ENCODE measurements at places on chromosomes 2 and 18.

- DNase-seq: no peak
These were observed 384.3 kb upstream of the SYT4 start for GRCh38 chr18:43661570-43661969.

DNA sequence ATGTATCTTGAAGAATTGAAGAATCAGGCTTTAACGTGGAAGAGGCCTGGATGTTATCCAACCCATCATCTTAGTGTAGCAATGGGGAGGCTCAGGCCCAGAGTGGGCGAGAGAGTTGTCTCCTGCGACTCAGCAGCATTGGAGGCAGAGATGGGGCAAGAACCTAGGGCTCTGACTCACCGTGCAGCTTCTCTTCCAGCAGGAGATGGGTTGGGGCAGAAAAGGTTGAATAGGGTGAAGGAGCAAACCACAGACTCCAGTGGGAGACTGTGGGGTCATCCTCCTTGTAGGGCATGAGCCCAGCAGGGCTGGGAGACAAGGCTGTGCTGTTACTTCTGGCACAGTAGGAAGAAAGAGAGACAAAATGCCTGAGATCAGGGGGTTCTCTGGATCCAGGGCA is 1.4 kb downstream of the IL36RN start:
- DNase-seq: no peak

GRCh38 chr2:17430326-17430725 is 87.9 kb downstream of the RAD51AP2 start:
- DNase-seq: no peak

GRCh38 chr2:69559442-69560146 is 83.9 kb downstream of the AAK1 start:
- DNase-seq: no peak

DNA sequence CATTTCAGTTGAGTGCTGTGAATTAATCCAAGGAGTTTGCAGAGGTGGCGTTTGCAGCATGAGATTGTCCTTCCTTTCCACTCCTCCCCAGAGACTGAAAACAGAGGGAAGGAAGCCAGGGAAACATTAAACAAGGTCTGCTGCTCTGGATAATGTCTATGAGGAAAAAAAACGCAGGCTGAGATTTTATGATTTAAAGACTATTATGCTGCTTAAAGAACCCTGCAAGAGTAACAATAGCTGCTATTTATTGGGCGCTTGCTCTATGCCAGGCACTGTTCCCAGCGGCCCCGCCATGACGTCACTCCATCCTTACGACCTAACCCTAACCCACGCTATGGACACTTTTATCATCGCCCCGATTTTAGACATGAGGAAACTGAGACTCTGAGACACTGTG is 222.4 kb downstream of the BCL2 start:
- DNase-seq: no peak

DNA sequence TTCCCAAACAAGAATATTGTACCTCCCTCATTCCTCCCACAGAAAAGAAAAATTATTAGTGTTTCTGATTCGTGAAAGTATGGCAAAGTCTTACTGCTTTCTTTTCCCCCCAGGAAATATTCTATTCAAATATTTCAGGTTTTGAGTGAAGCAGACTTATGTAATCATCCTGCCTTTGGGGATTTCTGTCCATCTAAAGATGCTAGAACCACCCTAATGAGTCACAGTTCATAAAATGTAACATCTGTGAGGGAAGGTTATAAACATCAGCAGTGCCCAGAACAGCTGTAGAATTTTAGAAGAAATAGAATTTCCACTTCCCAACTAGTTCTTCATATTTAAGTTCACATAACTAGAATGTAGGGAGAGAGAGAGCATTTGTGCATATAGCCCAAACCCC is 39.0 kb downstream of the EEF1B2 start:
- no peak for DNase-seq

- DNase-seq: no peak
These were observed 161.3 kb upstream of the REG3A start for GRCh38 chr2:79320871-79321270.

- no peak for DNase-seq
These were observed 22.8 kb upstream of the ASB18 start for GRCh38 chr2:236286873-236287545.

- no peak for DNase-seq
These were observed 143.3 kb downstream of the FTCDNL1 start for GRCh38 chr2:199707593-199708185.

GRCh38 chr2:151260573-151261230 is 961 bp downstream of the RBM43 start:
- DNase-seq: no peak

GRCh38 chr2:8500124-8501054 is 181.5 kb upstream of the ID2 start:
- DNase-seq: no peak

DNA sequence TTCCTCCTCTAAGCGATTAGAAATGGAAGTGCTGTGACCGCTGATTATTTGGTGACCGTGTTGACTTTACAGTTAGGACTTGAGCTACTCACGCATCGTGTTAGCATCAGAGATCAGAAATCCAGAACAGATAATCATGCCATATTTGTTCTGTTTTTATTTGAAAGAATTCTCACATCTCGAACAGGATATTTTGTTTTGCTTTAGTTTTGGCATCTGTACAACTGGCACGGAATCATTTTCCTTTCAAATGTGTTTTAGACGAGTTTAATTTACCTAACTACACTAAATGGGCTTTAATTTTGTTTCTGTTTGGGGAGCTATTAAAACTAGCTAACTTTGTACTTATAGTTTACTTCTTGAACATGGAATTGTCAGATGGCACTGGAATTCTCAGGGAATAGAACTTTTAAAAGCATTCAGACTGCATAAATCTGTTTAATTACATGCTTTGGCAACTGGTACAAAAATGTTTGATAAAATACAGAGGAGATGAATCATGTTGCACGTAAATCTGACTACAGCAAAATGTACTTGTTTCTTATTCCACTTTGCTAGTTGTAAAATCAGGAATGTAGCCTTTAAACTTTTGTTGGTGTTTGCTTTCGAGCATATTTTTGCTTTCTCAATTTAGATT is 1.4 kb downstream of the ITPRID2 start:
- DNase-seq: no peak

DNA sequence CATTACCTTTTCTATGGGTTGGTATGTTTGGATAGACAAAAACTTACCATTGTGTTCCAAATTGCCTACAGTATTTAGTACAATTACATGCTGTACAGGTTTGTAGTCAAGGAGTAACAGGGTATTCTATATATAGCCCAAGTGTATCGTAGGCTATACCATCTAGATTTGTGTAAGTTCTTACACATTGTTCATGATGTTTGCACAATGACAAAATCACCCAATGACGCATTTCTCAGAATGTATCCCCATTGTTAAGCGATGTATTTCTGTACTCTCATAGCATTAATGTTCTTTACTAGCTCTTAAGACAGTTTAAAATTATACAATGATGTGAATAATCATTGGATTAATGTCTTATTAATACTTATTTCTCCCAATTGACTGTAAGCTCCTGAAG is 16.7 kb downstream of the TACR1 start:
- no peak for DNase-seq

- DNase-seq: peak; percentile 18
These were observed 235.7 kb downstream of the CDCA7 start for GRCh38 chr2:173590276-173590861.

- no peak for DNase-seq
These were observed 20.3 kb downstream of the SLC8A1 start for GRCh38 chr2:40431600-40431955.

DNA sequence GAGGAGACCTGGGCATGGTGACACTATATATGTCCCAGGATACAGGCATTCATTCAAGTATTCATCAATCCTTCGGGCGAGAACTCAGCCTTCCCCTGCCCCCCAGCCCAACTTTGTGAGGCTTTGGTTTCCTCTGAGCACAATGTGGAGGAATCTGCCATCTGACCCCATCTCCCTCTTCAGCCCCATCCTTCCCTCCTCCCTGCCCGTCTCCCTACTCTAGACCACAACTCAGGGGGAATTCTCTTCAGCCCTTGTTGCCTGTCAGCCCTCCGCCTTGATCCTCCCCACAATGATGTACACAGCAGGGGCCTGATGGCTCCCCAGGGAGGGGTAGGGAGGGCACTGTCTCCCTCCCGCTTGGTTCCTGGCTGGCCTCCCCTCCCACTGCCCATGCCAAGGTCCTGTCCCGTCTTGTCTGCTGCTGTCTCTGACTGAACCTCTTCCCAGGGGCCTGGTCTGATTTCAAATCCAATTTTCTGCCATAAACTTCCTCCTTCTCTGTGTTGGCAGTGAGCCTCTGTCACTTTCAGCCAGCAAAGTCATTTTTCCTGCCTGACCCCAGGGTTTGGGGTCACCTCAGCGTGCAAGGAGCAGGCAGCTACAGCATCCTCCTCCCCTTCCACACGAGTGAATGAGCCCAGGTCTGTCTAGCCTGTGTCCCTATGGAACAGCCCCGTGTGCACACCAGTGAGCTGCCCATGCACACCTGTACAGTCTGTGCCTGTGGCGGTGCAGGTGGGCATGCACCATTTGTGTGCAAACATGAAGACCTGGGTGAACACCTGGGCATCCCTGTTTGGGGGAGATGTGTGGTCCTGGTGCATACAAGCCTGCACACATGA is 197.3 kb downstream of the CELF4 start:
- DNase-seq: no peak

DNA sequence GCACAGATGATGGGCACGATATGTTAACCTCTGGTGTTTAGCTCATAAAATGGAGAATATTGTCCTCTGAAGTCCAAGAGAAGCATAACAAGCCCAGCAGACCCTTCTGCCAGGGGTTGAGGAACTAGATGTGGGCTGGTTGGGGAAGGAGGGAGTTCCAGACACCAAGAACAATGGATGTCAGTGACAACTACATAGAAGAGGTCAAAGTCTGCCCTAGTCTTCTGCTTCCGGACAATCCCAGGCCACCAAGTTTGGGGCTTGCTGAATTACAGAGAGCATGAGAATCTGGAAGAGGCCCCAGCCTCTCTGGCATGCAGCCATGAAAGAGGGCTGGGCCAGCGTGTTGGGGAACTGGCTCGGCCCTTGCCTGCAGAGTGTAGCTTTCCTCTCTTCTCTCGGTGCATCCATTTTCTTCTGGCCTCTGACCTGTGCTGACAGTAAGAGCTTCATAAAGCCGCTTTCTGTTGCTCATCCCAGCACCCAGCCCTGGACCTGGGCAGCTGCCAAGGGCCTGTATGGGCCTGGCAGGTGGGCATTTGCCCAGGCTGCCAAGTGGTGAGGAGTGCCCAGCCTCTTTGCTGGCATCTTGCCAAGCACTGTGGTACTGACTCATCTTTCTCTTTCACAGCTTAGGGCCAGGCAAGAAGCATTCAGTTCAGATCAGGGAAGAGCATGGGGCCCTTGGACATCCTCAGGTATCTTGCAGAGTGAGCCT is 14.6 kb upstream of the LAPTM4A start:
- no peak for DNase-seq

DNA sequence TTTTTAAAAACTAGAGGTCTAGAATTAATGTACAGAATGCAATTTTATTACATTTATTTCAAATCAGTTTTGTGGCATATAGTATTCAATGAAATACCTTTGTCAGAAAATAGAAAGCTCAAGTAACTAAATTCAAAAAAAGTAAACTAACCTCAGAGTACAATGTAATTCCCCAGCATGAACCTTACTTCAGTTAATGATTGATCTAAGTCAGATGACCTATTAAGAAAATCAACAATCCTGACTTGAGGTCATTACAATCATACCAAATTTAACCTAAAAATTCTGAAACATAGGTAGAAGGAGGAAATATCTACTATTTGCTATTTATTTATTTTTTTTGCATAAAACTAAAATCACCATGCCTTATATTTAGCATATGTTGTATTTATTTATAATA is 142.9 kb downstream of the CCDC102B start:
- DNase-seq: no peak

DNA sequence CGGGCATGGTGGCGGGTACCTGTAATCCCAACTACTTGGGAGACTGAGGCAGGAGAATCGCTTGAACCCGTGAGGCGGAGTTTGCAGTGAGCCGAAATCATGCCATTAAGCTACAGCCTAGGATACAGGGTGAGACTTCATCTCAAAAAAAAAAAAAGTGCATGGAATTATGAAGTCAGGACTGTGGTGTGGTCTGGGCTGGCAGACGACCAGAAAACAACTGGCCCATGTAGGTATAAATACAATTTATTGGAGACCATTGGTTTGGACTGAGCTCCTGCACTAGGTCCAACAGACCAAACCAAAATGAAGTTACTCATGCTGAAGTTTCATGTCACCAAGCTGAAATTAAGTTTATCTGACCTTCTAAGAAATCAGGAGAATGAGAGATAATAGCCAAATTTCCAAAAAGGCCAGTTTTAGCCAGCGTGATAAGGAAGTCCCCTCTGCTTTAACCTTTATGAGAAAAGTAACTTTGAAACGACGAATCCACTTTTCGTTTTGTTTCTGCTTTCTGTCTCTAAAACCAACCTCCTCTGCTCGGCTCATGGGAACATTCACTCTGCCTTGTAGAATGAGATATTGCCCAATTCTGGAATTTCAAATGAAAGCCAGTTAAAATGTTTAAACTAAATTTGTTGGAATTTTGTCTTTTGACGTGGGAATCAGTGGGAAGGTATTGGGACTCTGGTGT is 17.7 kb upstream of the RAB10 start:
- DNase-seq: no peak

DNA sequence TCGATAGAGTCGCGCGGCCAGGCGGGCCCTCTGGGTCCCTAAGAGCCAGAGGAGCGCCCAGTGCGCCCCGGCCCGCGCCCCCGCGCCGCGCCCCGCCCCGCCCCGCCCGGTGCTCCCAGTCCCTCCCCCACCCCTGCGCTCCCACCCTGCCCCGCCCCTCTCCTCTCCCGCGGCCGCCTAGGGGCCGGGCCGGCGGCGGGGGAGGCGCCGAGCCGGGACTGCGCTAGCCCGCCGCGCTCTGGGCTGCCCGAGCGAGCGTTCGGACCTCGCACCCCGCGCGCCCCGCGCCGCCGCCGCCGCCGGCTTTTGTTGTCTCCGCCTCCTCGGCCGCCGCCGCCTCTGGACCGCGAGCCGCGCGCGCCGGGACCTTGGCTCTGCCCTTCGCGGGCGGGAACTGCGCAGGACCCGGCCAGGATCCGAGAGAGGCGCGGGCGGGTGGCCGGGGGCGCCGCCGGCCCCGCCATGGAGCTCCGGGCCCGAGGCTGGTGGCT is at the start of gene GPC1:
GPC1 (plus strand) TSS at position 207 of the 491 bp plus-strand sequence; CDS start at position 463, 256 bp downstream.
- no peak for DNase-seq

- no peak for DNase-seq
These were observed 82.1 kb downstream of the ZBTB7C start for GRCh38 chr18:48326901-48327675.

DNA sequence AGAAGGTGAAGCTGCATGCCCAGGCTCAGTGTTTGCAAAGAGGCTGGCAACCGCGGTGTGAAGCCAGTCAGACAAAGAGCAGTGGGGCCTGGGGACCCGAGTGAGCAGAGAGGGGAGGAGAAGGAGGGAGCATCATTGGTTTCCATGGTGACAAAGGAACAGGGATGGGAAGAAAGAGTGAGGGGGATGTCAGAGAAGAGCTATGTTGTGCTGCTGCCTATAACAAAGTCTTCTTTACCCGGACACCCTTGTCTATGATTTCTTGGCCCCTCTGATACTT is 14.5 kb downstream of the TMEM247 start:
- no peak for DNase-seq
